SK-N-SH (cell line): ENCODE measurements at places on chromosomes 11 and 22.

DNA sequence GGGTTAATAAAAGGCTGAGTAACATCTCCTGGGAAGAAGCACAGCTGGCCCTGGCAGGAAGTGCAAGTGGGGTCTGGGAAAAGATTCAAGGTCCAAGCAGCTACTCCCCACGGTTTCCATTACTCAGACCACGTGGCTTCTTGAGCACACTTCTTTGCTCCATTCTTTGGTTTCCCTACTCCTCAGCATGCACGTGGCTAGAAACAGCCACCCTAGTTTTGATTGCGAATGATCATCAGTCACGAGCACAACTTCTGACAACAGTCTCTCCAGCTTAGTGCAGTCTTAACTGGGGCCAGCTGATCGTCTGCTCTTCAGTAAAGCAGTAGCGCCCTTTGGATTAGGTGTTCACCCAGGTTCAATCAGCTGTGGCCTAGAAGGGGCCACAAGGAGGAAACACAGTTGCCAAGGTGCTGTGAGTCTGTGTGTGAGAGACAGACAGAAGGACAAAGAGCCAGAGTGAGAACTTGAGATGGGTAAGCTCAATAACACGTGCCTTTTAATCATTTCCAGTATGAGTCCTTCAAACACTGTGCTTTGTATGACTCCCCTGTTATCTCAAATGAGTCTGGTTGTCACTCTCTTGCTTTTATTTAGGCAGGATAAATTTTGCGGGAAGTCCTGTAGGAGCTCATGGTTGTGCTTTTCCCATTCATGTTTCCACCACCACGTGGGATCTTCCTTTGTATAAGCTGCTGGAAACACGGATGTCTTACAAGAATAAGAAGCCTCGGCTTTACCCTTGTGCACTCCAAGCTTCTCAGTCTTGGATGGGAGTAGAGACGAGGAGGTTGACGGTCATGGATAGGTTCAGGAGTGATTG is 901 bp upstream of the PARVA start:
- DNase-seq = no peak

GRCh38 chr11:7516475-7516874 is 2.7 kb downstream of the PPFIBP2 start:
- no peak for DNase-seq

DNA sequence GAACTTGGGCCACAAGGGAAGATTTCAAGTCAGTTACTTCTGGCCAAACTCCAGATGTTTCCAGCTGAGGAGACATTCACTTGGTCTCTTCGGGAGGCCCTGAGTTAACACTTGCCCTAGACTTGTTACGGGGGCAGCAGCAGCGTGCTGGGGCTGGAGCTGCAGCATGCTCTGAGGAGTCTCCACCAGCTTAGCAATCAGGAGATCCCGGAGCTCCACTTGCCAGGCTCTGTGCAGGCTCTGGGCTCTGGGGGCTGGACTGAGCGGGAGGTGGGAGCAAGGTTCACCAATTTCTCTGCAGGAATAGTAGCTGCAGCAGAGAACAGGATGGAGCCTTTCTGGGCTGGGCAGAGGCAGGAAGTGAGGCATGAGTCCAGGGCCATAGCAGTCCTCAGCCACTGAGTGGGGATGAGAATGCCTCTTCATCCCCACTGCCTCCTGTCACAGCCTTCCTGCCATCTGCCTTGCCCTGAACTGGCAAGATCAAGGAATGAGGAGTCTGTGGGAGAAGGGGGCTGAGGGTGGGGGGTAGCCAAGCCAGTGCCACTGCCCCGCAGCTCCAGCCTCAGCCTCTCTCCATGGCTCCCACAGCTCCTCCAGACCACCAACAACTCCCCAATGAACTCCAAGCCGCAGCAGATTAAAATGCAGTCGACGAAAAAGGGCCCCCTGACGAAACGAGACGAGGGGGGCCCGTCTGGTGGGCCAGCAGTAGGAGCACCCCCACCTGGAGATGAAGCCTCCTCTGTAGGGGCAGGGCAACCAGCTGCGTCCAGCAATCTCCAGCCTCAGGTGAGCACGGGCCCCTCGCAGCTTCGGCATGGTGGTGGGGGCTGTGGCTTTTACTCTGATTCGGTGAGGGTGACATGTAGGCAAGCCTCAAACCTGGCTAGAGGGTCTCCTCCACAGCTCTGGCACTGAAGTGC is 23.4 kb downstream of the GTPBP1 start:
- DNase-seq = no peak

GRCh38 chr22:45891996-45892621 is 84.9 kb downstream of the WNT7B start:
- no peak for DNase-seq

DNA sequence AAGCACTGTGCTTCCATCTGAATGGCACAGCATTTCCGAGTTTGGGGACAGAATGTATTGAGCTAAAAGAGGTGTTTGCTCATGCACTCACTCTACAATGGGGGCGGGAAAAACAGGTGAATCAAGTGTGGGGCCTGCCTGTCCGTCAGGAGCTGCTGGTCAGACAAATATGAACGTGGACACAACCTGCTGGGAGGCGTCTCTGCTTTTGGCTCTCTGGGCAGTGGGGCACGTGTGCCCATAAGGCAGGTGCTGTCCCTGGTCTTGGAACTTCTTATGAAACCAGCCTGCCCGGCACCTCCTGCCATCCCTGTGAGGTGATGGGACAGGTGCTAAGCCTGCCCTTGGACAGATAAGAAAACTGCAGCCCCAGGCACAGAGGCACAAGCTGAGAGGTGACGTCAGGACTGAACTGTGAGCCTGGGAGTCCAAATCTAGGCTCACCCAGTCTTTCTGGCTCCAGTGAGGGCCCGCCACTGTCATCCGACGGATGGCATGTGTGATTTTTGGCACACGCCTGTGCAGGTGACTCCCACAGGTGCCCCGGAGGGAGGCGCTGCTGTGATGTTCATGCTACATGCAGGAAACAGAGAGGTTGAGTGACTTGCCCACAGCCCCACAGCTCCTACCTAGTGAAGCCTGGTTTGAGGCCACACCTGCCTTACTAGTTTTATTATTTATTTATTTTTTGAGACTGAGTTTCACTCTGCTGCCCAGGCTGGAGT is 51.6 kb downstream of the SMIM38 start:
- DNase-seq = no peak

DNA sequence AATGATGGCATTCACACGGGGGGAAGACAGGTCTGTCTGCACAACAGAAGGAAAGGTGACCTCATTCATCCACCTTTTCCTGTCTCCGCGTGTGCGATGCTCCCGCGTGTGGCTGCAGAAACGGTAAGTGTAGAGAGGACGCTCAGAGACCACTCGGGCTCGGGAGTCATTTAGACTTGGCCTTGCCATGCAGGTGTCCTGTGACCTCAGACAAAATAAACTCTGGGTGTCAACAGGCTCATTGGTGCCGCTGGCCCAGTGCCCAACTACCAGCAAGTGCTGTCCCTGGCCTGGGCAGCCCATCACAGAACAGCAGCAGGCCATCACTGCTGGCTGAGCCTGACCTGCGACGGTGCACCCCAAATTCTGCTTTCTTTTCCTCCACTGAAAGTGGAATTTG is 48.1 kb upstream of the ARFGAP3 start:
- no peak for DNase-seq

GRCh38 chr11:10410844-10411200 is 44.2 kb upstream of the AMPD3 start:
- DNase-seq = no peak

GRCh38 chr22:45280587-45280980 is 4.2 kb upstream of the UPK3A start:
- no peak for DNase-seq

DNA sequence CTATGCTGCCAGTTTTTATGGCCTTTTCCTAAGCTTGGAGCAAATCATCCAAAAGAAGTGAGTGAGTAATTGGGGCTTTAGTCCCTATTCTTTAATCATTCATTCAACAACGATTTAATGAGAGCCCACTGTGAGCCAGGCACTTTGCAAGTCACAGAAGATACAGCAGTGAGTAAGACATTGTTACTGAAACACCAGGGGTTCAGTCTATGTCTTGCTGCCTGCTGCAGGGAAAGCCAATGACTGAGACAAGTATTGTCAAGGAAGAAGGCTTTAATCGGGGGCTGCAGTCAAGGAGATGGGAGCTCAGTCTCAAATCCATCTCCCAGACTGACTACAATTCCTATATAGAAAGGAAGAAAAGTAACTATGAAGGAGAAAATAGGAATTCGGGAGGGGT is 228.3 kb downstream of the FAM181B start:
- no peak for DNase-seq

GRCh38 chr11:69832561-69833413 is 13.6 kb upstream of the FGF3 start:
- peak; percentile 26 for DNase-seq

DNA sequence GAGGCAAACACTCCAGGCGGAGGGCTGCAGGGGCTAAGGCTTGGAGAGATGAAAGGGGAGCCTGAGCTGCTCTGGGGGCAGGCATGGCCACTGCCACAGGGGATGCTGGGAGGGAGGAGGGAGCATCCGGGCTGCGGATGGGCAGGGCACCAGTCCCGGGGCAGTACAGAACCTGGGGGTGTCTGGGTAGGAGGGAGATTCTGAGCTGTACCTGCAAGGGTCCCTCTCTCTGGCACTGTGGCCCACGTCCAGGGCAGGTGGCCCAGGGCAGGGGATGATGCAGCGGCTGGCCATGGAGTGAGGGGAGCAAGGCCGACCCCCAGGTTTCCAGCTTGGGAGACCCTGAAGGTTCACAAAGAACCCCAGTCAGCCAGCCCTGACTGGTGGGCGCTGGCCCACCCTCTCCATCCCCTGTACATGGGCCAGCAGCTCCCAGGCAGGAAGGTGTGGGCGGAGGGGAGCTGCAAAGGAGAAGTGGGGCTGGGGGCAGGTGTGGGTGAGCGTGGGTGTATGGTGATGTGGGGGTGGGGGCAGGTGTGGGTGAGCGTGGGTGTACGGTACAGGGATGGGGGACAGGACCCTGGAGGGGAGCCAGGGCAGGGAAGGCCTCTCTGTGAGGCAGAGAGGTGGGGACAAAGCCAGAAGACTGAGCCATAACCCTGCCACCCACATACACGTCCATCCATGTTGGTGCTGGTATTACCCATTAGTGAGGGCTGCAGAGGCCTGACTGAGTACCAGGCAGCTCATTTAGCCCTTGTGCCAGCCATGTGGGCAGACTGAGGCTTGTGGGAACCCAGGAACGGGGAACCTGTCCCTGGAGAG is 2.2 kb upstream of the TNFRSF13C start:
- no peak for DNase-seq

- DNase-seq = no peak
These were observed 87.8 kb downstream of the MYEOV start for GRCh38 chr11:69381681-69382130.

- no peak for DNase-seq
These were observed 669 bp upstream of the TIGD3 start for GRCh38 chr11:65353900-65354264.

GRCh38 chr22:25869771-25870170 is 127.8 kb downstream of the MYO18B start:
- no peak for DNase-seq

- DNase-seq = no peak
These were observed 4.9 kb downstream of the TKFC start for GRCh38 chr11:61337706-61338470.

DNA sequence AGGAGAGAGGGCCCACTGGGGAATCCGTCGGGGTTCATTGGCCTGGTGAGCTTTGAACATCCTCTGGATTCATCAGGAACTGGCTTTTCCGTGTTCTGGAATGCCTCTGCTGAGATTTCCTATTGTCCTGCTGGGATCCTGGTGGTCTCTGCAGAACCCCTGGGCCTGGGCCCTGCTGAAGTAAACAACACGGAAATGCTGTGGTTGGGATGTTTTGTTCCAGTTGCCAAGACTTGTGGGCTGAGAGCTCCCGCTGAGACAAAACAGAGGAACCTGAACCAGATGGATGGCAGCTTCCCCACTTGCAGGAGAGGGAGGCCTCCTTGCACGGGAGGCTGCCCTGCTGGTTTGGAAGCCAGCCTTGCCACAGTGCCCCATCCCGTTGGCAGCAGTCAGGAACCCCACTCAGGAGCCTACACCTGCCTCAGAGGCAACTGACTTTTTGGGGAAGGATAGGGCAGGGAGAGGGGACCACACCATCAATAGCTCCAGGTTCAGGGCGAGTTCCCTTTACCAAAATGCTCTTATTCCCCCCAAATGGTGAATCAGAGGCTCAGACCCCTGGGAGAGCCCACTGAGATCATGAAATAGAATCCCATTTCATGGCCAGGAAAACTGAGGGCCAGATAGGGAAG is 60.7 kb downstream of the LRRC32 start:
- DNase-seq = peak; percentile 5

GRCh38 chr22:40044870-40045834 is 50.4 kb downstream of the FAM83F start:
- DNase-seq = peak; percentile 68

GRCh38 chr22:39611360-39611759 is 40.8 kb downstream of the CACNA1I start:
- DNase-seq = no peak

DNA sequence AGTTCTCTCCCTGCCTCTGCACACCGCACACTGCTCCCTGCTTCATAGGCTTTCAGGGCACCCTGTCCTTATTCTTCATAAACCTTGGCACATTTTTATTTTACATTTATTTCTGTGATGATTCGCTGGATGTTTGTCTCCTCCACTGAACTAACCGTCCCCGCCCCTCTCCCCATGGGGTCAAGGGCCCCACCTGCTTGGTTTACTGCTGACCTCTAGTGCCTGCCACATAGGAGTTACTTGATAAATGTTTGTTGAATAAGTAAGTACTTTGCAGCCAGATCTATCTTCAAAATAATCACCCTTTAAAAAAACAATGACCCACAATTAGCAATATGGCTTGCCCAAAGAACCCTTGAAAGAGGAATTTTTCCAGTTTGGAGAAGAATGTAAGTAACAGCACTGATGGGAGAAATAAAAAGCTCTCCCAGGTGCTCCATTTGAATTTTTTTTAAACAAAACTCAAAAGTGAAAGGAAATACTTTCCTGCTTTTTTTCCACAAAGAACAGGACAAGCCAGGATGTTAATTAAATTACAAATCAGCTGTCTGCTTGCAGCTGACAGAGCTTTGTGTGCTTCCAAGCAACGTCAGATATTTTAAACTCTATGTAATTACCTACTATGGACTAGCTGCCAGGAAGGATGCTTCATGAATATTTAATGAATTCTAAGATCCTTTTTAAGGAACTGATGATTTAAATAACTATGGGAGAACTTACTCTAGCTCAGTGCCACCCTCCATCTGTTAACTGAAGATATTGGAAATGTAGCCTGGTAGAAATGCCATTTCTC is 1083.6 kb downstream of the DLG2 start:
- peak; percentile 8 for DNase-seq

DNA sequence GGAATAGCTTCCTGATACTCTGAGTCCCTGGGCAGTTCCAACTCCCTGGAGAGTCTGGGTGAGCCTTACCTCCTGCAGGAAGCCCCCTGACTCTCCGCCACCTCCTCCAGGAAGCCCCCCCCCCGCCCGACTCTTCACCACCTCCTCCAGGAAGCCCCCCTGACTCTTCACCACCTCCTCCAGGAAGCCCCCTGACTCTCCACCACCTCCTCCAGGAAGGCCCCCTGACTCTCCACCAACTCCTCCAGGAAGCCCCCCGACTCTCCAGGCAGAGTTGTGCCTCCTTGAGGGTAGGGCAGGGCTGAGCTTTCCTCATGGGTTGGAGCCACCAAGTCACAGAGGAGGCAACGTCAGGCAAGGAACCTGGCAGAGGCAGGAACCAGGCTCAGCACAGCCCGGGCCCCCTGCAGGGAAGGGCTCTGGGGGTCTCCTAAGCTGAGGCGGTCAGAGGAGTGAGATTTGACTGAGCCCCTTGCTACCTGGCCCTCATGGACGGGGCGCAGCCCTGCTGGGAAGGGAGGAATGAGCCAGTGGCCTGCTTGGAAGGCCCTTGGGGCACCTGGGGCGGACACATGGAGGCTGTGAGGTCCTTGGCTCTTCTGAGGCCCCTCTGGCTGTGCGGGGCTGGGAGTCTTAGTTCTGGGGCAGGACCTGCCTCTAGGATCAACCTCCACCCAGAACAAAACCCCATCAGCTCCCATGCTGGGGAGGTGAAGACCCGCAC is 18.1 kb downstream of the MRGPRG start:
- DNase-seq = no peak

GRCh38 chr11:77142091-77142975 is 14.3 kb downstream of the MYO7A start:
- DNase-seq = peak; percentile 58
